Urinary bladder (tissue), 4 donors: ENCODE measurements at places on chromosomes 4 and X.

DNA sequence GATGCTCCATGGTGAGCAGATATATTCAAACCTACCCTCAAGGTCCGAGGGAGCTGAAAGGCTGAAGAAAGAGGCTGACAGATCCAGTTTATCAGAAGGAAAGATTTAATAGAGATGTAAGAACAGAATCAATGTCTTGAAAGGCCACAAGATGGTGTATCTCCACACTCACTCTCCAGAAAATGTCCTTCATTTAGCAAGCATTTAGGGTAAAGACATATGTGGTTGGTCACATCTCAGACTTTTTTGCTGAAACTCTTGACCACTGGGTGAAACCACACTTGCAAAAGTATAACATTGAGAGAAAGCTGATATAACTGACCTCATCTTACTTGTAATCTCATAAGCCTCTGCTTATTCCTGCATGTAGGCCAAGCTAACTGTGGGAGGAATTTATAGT, 745.8 kb upstream of the GALNTL6 start:
- no peak for DNase-seq

DNA sequence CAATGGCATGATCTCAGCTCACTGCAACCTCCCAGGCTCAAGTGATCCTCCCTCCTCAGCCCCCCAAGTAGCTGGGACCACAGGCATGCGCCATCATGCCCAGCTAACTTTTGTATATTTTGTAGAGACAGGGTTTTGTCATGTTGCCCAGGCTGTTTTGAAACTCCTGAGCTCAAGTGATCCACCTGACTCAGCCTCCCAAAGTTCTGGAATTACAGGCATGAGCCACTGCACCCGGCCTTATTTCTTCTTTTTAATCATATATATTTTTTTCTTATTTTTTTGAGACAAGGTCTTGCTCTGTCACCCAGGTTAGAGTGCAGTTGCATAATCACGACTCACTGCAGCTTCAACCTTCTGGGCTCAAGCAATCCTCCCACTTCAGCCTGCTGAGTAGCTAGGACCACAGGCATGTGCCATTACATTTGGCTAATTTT, 184.0 kb downstream of the TSPAN5 start:
- DNase-seq, result no peak

DNA sequence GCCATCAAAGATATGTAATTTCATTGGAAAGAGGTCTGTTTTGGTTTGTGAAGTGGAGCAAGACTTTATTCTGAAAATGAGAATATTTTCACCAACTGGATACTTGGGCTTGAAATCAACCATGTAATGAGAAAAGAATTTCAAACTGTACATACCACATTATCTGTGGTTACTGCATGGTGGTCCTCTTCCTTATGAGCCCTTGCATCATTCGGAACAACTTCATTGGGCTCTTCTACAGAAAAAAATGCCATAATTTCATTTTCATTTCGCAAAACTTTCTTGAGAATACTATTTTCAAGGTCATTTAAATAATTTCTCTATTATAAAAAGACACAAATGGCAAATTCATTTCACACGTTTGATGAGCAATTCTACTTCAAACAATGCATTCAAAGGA, 148.6 kb upstream of the RPS6KA6 start:
- DNase-seq, result no peak

DNA sequence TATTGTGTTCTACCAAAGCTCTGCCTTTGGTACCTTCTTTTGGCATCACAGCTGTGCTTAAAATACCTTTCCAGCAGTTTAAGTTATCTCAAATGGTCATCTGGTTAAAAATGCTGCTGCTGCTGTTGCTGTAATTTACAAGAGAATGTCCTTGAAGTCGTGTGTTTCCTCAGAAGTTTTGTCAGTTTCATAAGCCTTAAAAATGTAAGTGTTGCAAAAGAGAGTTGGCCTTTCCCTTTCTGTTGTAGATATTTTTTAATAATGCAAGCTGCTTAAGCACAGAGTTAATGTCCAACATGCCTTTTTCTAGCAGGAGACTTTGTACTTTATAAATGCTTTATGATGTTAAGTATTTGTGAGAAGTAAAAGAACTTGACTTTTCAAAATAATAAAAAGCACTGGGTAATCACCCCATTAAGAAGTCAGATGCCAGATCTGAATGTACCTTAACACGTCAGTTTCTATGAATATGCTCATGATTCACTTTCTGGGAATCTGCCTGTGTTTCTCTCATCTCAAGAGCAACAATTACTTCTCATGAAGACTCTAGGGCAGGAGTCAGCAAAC, 35.3 kb upstream of the TENM3 start:
- peak; percentile 33 for DNase-seq

DNA sequence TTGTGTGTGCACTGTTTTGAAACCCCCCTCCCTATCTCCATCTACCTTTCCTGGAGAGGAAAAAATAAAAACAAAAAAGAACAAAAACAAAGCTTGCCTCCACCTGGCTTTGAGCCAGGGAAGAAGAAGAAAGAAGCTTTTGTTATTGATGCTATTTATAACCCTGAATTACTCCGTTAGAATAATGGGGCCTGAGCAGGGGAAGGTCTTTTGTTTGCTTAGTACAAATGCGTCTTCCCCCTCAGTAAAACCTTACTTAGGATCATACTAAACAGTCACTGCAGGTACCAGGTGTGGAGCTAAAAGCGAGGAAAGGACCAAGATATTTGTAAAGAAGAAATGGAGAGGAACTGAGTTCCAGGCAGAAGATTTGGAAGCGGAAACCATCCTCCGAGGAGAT, 352.1 kb downstream of the KCNIP4 start:
- DNase-seq, result no peak

DNA sequence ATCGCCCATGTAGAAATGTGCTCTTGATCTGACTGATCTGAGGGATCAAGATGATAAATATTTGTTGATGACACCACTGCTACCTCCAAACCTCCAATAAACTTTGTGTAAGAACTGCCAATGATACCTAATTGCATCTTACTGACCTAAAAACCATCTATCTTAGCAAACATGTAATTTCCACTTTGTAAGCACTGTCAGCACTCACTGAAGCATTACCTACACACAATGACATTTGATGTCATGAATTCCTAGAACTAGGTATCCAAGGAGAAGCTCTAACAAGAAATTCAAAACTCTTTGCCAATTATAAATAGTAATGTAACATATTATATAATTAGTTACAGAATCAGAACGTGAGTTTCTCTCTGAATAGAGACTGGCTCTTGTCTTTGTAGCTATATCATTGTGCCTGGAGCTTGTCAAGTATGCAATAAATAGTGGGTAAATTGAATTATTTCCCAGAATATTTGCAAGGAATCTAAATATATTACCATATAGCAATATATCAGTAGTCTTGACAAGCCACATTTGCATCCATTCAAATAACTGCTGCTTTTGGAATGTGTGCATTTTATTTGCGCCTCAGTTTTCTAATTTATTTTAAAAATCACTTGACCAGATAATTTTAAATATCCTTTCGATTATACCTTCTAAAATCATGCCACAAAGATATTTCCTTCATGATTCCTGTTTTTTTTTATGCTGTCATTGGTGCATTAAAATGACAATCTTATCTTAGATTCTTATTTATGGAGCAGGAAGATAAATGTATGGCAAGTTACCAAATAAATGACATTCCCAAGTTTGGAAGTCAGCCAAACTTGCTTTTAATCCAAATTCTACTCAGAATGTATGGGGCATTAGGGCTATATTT, 232.3 kb upstream of the NEIL3 start:
- no peak for DNase-seq
